NCI-H2171 treated with DMSO at 0.1 percent for 48 hours (cell line): ENCODE measurements at places on chromosomes 3 and 15.

DNA sequence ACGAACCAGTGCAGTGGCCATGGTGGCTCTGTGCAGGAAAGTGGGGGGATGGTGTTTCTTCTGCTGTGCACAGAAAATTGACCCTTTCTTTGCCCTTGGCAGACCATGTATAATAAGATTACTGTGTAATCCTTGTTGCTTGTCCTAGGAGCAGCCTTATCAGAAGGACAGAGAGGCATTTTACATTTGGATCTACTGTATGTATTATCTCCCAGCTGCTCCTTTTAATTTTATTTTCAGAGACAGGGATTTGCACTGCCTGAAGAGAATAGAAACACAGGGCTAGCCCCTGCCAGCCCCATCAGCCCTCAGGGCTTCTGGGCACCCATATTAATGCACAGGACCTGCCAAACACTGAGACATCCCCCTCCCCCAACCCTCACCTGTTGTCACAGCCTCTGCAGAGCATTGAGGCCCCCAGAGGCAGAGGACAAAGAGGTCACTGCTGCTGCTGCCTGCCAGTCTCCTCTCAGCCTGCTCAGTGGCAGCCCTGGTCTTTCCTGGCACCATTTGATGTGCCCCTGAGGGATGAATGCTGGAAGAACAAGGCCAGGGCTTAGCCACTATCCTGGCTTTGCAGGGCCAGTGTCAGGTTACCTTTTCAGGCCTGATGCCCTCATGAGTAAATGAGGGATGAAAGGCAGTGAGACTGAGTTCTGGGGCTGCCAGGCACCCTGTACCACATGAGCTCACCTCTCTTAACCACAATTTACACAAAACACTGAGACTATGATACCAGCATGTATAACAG is 533.4 kb downstream of the NTRK3 start:
- DNase-seq: no peak

DNA sequence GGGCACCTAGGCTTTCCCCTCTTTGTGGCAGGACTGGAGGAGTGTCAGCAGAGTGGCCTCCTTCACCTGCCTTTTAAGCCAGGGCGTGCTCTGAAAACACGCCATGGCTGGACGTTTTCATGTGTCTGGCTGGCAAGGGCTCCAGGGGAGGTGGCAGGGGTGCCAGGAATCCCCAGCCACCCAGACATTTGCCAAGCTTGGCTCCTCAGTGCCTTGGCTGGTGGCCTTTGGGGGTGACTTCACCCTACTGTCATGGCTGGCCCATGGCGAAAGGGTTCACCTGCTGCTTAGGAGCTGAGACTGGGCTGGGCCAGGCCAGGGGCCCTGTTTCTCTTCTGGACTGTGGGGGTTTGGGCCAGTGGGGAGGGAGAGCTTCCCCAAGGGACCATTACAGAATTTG is 17.6 kb downstream of the KLF13 start:
- DNase-seq: no peak

DNA sequence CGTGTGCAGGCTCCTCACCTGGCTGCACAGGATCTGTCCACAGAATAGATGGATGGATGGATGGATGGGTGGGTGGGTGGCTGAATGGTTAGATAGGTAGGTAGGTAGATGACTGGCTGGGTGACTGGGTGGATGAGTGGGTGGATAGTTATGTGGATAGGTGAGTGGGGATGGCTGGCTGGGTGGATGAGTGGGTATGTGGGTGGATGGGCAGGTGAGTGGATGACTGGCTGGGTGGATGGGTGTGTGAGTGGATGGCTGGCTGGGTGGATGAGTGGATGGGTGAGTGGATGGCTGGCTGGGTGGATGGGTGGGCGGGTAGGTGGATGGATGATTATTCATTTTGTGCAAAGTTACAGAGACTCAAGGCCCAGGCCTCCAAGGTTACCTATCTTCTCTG is 172.9 kb upstream of the CTDSPL start:
- DNase-seq: no peak

DNA sequence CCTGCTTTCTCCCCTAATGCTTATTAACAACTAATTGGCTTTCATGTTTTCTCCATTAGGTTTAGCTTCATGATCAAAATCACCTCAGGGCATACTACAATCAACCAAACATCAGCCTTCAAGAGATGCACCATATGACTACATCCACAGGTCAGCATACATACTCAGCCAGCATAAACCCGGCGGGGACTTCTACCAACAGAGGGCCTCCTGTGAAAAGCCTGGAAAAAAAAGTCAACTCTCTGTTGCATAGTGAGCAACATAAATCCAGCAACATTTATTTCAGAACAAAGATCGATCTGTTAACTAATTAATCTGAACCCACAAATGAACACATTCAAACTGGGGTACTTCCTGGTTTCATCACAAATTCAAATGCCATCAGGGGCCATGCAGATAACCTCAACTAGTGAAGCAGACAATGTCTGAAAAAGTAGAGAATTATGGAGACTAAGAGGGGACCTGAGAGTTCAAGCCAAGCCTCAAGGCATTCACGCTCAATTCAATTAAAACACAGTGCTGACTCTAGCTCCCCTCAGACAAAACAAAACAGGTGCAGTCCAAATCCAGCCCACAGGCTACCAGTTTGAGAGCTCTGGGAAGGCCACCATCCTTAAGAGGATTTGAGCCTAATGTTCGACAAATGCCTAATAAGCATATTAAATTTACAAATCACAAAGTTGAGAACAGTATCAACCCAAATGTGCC is 124.5 kb downstream of the MAGI1 start:
- DNase-seq: no peak

DNA sequence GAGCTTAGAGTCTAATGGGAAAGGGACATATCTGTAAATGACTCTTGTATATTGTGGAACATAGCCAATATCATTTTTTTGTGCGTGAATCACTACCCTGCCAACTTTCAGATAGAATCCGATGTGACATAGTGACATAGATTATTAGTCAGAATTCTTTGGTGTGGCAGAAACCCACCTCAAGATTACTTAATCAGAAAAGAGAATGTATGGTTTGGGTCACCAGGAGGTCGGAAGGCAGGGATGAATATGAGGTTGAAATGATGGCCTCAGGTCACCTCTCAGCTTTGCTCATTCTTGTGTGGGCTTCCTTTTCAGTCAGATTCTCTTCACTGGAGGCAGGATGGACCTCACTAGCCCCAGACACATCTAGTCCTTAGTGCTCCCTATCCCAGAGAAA is 41.4 kb downstream of the SNAPC5 start:
- no peak for DNase-seq

GRCh38 chr15:79987569-79987955 is 16.6 kb upstream of the BCL2A1 start:
- DNase-seq: no peak

GRCh38 chr3:71672340-71672739 is 52.9 kb downstream of the EIF4E3 start:
- peak; percentile 3 for DNase-seq

DNA sequence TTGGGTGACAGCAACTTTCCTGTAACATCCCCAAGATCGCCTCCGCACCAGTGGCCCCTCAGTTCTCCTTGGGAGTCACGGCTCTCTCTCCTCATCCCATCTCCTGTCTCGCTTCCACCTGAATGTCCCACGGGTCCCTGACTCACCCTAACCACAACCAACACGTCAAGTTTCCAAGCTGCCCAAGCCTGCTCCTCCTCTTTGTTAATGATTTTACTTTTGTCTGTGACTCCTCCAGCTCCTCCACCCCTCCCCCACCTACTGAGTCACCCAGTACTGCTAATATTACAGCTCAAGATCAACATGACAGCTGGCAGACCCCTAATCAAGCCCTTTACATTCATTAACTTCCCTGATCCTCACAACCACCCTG is 39.3 kb downstream of the BDH1 start:
- DNase-seq: peak; percentile 85

DNA sequence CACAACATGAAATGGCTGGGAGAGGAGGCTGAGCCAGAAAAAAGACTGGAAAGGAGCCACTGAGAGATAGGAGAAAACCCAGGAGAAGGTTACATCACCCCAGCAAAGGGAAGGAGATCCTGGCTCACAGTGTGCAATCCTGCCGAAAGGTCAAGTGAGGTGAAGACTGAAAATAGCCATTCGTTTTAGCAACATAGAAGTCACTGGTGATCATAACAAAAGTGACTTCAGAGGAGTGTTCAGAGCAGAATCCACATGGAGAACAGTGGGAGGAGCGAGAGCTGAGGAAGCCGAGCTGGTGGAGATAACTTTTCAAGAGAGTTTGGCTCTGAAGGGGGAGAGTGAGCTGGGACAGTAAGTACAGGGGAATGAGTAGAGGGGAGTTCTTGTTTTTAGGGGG is 5.4 kb upstream of the HEG1 start:
- no peak for DNase-seq

DNA sequence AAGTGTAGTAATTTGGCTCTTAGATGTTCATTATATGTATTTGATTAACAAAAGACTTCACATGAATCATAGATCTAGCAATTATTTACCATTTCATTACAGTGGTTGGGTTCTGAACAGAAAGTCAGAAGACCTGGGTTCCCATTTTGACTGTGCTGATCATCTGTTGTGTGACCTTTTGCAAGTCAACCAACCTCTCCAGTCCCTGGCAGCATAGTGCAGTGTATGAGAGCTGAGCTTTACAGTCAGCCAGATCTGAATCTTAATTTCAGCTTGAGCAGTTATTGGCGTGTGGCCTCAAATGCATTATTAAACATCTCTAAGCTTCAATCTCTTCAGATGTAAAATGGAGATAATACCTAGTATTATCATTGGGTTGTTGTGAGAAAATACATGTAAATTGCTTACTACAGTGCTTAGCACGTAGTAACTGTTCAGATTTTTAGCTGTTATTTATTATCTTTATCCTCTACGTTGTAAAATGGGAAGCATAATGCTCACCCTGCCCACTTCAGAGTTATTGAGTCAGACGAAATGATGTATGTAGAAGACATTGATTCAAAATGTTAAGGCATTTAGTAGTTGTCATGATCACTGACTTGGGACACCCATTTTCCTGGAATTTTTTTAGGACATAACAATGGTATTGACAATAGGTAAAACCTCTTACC is 104.0 kb downstream of the KLHL25 start:
- DNase-seq: no peak

- DNase-seq: no peak
These were observed 12.1 kb upstream of the POLG start for GRCh38 chr15:89346516-89347231.

DNA sequence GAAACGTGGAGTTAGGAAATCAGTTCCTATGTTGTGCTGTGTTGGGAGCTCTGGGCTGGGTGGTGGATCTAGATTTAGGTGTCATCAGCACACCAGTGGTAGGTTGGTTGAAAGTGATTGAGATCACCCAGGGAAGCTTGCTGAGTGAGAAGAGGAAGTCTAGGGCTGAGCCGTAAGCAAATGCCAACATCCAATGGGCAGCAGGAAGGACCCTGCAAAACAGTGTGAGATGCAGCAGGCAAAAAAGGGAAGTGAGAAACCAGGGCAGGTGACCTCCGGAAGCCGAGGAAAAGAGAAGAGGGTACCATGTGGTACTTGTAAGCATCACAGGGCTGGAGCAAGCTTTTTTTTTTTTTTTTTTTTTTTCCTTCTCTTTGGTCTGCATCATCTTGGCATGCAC is 15.9 kb upstream of the COPG1 start:
- no peak for DNase-seq

- DNase-seq: no peak
These were observed 264.4 kb upstream of the UBE2E2 start for GRCh38 chr3:22938739-22939138.

DNA sequence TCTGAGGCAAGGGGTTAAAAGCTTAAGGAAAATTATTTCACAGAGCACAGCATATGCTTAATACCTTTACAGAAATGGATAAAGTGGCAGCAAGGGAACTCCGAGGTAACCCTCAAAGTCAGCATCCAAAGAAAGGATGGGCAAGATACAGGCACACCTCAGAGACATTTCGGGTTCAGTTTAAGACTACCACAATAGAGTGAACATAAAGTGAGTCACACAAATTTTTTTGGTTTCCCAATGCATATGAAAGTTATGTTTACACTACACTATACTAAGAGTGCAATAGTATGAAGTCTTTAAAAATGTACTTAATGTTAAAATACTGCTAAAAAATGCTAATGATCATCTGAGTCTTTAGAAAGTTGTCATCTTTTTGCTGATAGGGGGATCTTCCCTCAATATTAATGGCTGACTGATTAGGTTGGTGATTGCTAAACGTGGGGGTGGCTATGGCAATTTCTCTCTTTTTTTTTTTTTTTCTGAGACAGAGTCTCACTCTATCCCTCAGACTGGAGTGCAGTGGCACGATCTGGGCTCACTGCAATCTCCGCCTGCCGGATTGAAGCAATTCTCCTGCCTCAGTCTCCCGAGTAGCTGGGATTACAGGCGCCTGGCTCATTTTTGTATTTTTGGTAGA is 10.0 kb downstream of the UBR1 start:
- DNase-seq: no peak

DNA sequence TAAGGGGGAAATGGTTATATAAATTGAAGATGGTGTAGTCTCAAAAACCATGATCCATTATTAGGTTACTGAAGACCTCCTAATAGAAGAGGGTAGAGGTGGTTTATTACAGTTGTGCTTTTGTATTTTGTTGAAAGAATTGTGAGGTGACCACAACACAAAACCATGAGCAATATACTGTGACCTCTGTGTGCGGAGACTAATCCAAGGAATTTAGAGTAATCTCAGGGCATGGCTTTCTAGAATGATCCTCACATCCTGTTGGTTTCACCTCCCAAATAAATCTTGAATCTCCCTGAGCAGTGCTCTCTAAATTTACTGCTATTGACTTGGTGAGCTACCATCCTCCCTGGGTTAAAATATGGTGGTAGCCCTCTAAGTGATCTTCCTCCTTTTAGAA is 52.3 kb downstream of the PTPRG start:
- no peak for DNase-seq

DNA sequence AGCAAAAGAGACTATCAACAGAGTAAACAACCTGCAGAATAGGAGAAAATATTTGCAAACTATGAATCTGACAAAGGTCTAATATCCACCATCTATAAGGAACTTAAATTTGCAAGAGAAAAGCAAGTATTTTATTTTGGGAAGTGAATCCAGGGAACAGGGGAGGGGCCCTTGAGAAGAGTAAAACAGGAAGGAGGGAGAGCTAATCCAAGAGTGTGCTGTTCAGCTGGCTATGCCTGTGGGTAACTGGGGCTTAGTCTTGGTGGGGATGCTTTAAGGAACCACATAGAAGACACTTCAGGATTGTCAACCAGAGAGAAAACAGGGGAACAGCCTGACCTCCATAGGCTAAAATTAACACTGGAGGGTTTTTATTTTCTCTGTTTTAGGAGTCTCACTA is 3.9 kb upstream of the HHLA2 start:
- no peak for DNase-seq

GRCh38 chr3:141410846-141411245 is 42.5 kb downstream of the ZBTB38 start:
- DNase-seq: no peak

- DNase-seq: no peak
These were observed 67.0 kb downstream of the SUCNR1 start for GRCh38 chr3:151940481-151940880.

- no peak for DNase-seq
These were observed 12.8 kb downstream of the DCUN1D1 start for GRCh38 chr3:182967218-182968204.
